ENCODE measurements at places on chromosomes 4 and X.

GRCh38 chr4:102299354-102300107, 45.8 kb downstream of the SLC39A8 start:
- DNase-seq: no peak

DNA sequence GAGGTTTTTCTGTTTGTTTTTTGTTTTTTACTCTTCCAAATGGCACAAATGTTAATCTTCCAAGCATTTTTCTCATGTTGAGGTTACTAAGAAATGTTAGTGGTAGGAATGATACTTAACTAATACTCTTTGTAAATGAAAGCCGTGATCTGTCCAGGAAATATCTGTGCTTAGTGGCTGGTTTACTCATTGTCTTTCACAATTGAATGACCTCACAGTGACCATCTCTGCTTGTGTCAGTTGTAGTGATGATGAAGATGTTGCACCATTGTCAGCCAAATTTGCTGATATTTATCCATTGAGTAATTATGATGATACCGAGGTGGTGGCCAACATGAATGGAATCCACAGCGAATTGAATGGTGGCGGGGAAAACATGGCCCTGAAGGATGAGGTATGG, 93.5 kb downstream of the TNIP2 start:
- DNase-seq: no peak

- no peak for DNase-seq
These were observed 116.0 kb downstream of the PACRGL start for GRCh38 chr4:20816287-20816686.

DNA sequence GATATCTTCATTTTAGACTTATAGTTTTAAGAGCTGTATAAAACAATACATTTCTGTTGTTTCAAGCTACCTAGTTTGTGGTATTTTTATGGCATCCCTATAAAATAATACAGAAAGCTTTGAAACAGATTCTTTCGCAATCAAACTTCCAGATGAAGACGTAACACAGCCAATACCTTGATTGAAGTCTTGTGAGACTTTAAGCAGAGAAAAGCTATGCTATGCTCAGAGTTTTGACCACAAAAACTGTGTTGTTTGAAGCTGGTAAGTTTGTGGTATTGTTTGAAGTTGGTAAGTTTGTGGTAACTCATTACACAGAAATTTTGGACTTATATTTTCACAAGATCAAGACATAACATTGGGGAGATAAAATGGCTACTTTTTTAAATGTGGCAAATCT, 201.8 kb upstream of the UGT8 start:
- DNase-seq: no peak

- DNase-seq: no peak
These were observed 531.2 kb downstream of the GALNTL6 start for GRCh38 chr4:172344308-172344938.

DNA sequence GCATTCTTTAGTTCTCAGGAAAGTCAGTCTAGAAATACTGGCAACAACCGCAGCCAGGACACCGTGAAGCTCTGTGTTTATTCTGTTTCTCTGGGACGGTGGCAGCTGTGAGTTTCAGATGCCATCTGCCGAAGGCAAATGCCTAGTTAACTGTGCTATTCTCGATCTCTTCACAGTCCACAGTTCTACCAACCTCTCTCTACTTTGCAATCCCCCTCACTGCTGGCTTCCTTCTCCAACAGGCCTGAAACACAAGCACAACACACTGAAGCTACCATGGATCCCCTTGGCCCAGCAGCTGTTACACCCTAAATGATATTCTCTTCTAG, 118.8 kb downstream of the ZNF827 start:
- no peak for DNase-seq

DNA sequence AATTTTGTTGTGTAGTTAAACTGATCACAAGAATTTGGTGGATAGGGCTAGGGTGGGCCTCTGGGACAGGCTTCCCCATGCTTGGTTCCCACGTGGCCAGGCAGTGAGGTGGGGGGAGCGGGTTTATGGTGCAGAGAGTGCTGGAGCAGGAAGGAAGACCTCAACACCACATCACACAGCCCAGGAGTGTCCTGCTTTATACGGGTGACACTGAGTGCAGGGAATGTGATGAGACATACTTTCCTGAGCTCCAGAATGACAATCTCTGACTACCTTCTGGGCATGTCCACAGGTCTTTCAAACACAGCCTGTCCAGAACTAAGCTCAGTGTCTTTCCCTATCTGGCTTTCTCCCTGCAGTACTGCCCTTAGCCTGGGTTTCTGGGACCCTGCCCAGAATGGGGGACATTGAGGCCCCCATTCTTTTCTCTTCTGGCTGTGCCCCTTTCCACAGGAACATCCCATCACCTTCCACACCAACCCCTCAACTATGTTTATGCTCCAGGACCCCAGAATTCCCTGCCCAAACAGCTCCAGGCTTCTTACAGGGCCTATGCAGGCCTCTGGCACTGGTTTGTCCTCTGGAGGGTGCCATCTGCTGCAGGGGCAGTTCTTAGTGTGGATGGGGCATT, 36.5 kb upstream of the RASL11B start:
- DNase-seq: no peak

- no peak for DNase-seq
These were observed 173.7 kb downstream of the VSIG4 start for GRCh38 chrX:65866146-65866545.

GRCh38 chr4:151854731-151855130, 93.9 kb upstream of the GATB start:
- no peak for DNase-seq

GRCh38 chr4:110639207-110640090, 16.6 kb upstream of the PITX2 start:
- no peak for DNase-seq

DNA sequence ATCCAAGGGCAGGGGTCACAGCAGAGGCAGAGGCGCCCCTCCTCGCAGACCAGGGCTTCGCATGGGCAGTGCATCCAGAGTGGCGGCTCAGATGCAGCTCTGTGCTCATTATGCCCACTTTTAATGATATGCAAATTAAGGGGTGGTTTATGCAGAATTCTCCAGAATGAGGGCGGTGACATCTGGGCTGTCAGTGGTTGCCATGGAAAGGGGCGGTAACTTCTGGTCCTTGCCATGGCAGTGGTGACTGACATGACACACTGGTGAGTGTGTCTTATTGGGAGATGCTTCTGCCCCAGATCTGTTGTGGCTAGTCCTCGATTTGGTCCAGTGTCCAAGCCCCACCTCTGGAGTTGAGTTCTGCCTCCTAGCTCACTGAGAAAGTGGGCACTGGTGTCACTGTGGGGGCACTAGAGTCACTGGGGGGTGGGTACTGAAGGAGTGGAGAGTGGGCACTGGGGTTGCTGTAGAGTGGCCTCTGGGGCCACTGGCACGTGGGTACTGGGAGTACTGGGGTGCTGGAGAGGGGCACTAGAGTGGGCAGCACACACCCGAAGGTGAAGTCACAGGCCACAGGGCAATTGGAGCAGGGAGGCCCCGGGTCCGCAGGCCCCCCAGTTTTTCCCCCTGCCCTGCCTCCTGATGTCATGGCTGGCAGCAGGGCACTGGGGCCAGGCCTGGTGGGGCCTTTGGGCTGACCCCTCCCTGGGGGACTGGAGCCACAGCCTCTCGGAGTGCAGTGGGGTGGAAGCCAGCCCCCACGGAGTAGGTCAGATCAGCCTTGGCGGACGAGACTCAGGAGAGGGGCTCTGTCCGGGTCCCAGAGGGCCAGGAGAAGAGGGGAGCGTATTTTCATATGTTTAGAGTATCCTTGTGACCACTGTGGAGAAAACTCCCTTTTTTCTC, 98.6 kb upstream of the NKX1-1 start:
- no peak for DNase-seq

DNA sequence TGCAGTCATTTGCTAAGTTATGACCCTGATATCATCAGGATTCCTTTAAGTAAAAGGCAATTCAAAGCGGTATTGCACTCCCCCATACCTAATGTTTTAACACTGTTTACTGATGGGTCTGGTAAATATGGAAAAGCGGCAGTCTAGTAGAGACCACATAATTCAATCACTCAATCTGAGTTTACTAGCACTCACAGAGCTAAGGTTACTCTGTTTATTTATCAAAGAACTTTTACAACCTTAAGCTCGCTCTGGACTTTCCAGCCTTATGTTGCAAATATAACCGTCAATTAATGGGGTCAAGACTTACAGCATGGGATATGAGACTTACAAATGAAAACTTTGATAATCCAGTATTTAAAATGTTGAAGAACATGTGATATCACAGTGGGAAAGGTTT, 124.5 kb upstream of the ZCCHC13 start:
- no peak for DNase-seq

All from NCI-H774 (cell line).